Activated T-cell treated with anti-CD3 and anti-CD28 coated beads for 48 hours (primary cell): ENCODE measurements at places on chromosomes 1 and 21.
A peak's percentile ranks its signal among the peaks of the same experiment; 100 is the strongest.

- no peak for DNase-seq
These were observed 137.1 kb upstream of the USP24 start for GRCh38 chr1:55352080-55352810.

GRCh38 chr1:47262787-47263413 lies 30.9 kb upstream of the TAL1 start:
- peak; percentile 22 for DNase-seq

GRCh38 chr21:26715116-26715515 lies 130.1 kb downstream of the ADAMTS1 start:
- no peak for DNase-seq

DNA sequence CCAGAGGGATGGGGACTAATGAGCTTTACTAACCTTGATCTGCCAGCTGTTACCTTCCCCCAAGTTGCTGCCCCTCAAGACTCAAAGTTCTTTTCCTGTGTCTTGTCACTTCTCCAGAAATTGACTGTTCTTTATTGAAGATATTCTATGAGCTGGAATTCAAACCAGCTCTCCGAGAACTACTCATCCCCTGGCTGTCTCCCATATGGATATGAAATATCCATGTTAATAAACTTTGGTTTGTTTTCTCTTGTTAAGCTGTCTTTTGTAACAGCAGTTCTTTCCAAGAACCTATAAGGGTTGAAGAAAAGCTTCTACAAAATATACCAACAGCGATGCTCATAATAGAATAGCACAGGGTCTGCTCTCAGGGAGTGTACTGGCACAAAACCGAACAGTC lies 77.0 kb downstream of the CAMK2N1 start:
- no peak for DNase-seq

GRCh38 chr21:44427241-44428120 lies 27.8 kb upstream of the LRRC3 start:
- DNase-seq = no peak

DNA sequence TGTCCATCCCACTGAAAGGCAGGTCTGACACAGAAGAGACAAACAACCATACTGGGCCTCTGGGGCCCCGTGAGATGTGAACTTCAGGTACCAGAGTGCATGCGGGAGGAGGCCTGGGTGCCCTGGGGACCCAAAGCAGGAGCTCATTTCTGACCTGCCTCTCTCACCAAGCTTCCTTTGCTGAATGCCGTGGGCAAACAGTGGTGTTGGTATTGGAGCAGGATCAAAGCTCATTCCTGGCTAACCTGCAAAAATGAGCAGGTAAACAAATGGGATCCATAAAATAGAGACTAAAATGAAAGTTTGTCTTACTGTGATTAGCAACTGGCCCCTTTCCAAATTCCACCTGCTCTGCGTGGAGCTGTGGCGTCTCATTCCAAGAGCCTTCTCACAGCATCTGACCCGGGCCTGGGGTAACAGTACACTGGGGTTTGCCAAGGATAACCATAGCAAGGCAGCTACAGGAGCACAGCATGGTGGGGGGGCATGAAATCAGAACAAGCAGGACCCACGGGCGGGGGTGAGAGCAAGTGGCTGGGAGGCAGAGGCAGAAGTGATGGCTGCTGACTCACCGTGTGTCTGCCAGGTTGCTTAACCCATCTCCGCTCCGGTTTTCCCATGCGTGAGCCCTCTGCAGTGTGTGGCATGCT lies 103.6 kb downstream of the KIF26B start:
- DNase-seq = no peak

DNA sequence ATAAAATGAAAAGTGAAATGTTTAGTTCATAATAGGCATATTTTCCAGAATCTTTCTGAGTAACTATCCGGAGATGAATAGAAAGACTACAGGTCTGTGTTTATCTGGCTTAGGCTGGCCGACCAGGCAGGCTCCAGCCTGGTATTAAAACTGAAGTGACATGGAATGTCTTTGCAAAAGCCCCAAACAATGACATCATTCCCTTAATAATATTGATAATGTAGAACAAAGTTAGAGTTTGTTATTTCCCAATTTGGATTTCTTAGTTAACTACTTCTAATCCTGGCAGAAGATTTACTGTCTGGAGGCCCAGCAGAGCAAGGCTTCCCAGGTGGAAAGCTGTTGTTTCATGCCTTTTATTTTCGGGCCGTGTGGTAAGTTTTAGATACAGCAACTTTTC lies 207.7 kb downstream of the GREM2 start:
- DNase-seq = no peak

- no peak for DNase-seq
These were observed 538.8 kb downstream of the MATN1 start for GRCh38 chr1:30184393-30185141.

DNA sequence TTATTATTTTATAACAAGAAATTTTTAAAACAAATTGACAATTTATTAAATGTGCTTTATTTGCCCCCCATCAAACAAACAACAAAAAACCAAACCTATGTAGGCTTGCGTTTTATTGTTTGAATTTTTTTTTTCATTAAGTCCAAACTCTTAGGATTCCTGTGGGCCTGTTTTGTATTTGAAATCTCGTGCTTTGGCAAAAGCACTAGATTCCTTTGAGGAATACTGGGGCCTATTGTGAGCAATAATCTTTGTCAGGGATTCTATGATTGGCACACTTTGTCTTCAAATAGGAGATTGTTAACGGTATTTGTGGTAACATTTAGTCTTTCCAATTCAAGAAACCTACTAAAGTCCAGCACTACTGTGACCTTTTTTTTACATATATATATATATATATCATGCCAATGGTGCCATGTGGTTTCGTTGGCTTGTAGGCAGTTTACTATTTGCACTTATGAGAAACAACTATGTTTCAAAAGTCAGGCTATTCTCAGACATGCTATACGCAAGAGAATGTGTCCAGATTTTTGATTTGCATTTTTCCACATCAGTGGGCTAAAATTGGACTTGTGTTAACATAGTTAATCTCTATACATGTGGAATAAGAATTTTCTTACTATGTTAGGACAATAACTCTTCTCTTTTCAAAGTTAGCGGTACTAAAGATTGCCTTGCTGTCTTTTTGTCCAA lies 70.4 kb upstream of the GREM2 start:
- DNase-seq = no peak

DNA sequence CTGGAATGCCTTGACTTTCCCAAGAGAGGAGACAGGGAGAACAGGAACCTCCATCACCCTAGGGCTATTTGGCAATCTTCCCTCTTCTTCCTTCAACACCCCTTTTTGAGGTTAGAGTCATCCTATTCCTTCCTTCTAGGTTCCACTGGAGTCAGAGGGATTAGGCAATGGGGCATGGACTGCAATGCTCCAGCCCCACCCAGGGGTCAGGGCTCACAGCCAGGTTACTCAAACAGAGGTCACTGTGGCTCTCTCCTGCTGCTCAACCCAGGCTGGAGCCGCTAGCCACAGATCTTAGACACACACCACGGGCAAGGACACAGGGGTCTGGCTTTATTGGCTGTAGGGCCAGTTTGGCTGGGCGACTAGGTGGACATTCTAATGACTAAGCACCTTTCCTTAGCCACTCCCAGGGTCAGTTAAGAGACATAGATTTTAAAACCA lies 145.5 kb upstream of the NRIP1 start:
- no peak for DNase-seq

GRCh38 chr1:29644812-29645211 lies 408.5 kb downstream of the PTPRU start:
- DNase-seq = no peak

DNA sequence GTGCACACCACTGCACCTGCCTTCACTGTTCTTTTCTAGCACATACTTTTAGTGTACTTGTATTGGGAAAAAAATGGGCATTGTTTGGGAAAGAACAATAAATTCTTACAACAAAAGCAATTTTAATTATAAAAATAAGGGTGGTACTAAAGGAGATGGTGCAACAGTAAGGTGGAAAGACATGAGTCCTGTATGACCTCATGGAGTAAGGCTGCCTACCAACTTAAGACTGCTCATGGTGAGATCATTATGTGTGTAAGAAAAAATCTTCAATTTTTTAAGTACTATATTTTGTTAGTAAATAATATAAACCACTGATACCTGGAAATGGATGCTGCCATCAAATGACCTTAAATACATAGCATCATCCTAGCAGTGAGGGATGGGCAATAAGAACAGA lies 29.6 kb upstream of the PHGDH start:
- no peak for DNase-seq

- DNase-seq = no peak
These were observed 14.4 kb downstream of the CD55 start for GRCh38 chr1:207335695-207336363.

DNA sequence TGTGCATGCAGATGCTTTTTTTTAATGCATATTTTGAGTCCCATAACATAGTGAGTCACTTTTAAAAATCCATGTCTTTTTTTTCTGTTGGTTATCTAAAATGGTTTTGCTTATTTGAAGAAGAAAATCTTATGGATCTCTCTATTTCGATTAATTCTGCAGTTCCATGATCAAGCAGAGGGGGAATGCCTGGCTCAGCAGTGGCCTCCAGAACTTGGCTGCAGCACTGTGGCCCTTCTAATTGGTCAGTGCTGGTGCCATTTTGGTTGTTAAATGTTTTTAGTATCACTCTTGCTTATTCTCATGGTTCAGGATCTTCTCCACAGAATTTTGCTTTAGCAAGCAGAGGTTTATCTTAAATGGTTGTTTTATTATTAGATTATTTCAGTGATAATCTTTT lies 11.2 kb downstream of the EPHX4 start:
- no peak for DNase-seq

DNA sequence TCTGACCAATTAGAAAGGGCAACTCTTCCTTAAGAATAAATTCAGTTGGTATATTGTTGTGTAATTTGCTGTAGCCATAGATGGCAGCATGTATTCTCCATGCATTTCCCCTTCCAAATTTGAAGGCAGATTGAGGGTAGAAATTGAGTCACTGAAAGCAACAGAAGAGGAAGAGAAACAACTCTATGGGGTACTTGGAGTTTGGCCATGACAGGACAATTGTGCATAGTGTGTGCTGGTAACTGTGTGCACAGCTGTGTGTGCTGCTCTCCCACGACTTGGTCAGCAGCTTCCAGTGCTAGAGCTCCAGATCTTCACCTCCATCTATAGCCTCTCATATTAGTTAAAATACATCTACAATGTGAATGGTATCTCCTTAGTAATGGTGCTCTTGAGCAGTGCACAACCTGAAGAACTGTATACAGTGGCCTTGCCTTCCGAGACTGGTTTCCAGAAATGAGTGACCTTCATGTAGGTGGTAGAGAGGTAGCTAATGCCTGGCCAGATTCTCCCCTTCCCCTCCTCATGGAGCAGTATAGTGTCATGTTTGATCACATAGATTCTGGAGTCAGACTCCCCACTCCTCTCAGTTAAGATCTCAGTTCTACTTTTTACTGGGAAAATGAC lies 882 bp upstream of the FCAMR start:
- no peak for DNase-seq

GRCh38 chr1:212749821-212750535 lies 41.6 kb downstream of the NSL1 start:
- DNase-seq = no peak

GRCh38 chr1:237183963-237184540 lies 142.1 kb downstream of the RYR2 start:
- no peak for DNase-seq

GRCh38 chr1:40936931-40937339 lies 42.6 kb upstream of the CTPS1 start:
- no peak for DNase-seq

GRCh38 chr1:154739654-154740053 lies 130.4 kb downstream of the KCNN3 start:
- DNase-seq = no peak

GRCh38 chr1:43951021-43951985 lies 4.6 kb downstream of the IPO13 start:
- no peak for DNase-seq

DNA sequence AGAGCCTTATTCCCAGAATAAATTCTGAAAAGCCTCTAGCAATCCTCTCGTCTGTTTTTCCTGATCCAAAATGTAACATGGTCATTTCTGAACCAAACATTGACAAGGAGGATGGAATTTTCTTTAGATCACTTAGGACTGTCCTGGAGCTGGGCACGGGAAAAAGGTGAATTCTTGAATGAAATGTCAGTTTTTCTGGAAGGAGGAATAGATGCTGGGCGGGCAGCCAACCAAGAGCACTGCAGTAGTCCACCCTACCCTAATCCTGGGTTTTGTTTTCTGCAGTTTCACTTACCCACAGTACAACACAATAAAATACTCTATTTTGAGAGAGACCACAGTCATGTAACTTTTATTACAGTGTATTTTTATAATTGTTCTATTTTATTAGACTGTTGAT lies 20.9 kb downstream of the RIT1 start:
- no peak for DNase-seq

- DNase-seq = peak; percentile 59
These were observed 21.5 kb downstream of the STPG1 start for GRCh38 chr1:24391882-24392603.

DNA sequence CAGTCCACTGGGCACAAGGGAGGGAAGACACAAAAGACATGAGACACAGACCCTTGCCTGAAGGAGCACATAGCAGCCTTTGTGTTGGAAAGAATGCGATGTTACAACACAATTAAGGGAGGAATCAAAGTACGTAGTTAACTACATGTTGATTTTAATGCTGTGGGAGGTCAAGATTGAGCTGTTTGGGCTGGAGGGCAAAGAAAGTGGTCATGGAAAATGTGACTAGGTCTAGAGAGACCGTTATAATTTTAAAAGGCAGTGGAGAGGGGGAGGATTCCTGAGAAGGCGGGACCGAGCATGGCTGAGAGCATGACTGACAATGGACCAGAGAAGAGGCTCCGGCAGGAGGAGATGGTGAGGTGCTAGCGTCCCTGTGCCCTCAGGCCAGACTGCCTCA lies 111.8 kb upstream of the ATP1A1 start:
- no peak for DNase-seq

GRCh38 chr1:14298806-14299205 lies 299.7 kb upstream of the KAZN start:
- no peak for DNase-seq

DNA sequence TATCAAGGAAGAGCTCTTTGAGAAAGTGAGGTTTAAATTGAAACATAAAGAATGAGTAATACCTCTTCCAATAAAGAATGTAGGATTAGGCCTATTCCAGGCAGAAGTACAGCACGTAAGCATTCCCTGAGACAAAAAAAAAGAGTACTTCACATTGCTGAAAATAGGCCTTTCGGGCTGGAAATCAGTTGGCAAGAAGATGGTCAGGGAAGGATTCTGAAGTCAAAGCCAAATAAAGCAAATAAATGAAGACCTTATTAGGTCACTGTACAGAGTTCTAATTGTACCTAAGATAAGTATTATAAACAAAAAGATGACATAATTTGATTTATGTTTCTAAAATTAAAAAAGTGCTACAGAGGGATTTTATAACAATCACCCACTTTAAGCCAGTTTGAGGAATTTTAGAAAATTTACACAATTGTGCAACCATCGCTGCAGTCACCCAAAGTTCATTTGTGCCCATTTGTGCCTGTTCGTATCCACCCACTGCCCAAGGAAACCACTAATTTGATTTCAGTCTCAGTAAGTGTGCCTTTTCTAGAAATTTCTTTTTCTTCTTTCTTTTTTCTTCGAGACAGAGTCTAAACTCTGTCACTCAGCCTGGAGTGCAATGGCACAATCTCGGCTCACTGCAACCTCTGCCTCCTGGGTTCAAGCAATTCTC lies 58.6 kb downstream of the FMO4 start:
- no peak for DNase-seq

- no peak for DNase-seq
These were observed 93.6 kb downstream of the OLFML2B start for GRCh38 chr1:161930064-161930463.
